ENCODE measurements at places on chromosomes 11 and 22.

- no peak for DNase-seq
Measured at GRCh38 chr11:28140689-28141455, 32.7 kb downstream of the METTL15 start.

GRCh38 chr11:64850979-64851567, 6.6 kb upstream of the CDC42BPG start:
- DNase-seq = peak; percentile 71

- DNase-seq = no peak
Measured at GRCh38 chr11:106939157-106939556, 79.1 kb downstream of the GUCY1A2 start.

- DNase-seq = no peak
Measured at GRCh38 chr11:91796999-91797398, 427.6 kb upstream of the FAT3 start.

DNA sequence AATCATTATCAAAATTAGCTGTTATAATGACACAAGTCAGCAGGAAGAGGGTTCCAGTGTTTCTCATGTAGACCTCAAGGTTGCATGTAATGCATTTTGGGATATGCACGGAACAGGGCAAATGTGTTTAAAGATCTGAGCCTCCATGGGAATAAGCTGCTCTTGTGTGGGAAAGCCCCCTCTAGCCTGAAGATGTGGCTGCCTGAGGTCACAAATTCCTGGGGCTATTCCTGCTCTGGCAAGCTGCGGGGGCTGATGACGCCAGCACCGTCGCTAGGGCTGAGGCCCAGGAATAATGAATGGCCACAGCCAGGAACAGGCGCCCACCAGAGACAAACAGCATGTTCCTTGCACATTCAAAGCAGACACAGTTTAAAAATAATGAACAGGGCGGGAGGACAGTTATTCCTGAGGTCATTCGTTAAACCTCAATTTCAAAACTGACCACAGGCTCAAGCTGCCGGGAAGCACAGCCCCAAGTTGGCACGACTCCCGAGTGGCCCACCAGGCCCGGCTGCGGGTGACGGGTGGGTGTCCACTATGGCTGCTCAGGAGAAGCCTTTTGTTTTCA, 11.7 kb downstream of the OSBPL5 start:
- peak; percentile 53 for DNase-seq

DNA sequence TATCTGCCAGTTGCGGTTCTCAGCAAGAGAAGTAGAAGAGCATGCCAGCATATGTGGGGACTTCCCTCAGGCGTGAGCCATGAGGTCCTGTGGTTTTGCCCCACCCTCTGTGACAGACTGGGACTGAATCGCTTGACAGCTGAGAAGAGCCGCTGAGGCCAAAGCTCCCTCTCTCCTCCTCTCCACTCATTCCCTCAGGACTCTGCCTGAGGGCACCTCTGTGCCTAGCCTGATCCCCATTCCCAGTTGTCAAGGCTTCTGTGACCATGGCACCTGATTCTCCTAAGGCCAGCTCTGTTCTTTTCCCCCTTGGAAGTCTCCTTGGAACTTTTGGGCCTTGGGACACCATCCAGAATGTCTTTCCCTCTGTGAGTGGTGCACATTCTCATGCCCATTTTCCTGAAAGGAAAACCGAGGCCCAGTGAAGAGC, 27.0 kb downstream of the ART5 start:
- DNase-seq = peak; percentile 11

DNA sequence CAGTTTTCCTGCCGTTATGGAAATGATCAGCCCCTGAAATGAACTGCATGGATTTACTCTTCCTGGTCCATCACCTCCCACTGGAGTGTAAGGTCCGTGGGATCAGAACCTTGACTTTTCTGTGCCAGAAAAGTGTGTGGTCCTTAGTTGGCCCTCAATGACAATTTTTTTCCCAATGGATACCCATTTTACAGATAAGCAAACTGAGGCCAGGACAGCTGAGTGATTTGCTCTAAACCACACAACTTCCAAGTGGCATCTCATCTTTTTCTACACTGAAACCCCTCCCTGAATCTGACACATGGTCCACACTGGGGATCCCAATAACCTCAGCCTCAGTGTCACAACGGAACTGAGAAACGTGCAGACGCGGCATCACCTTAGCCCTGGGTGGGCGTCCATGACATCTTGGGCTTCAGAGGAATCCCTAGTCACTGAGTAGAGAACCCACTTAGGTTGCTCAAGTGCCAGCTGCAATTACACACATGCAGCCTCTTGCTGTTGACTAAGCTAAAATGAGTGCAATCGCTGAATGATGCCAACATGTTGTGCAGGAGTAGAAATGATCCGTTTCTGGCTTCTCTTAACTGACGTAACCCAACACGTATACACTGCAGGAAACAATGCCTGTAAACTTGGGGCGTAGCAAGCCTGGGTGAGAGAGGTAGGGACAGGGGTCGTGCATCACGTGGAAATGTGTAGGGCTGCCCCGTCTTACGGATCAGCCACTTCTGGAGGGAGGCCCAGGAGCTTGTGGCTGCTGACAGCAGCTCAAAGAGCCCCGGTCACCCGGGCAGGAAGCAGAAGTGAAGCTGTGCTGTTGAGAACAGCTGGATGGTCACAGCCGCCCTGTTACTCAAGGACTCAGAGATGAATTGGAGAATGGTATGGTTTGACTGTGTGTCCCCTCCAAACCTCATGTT, 136.3 kb downstream of the SHANK2 start:
- DNase-seq = no peak

- DNase-seq = peak; percentile 33
Measured at GRCh38 chr11:45110562-45110961, 35.9 kb upstream of the PRDM11 start.

Data from transverse colon (tissue), 4 donors.